ENCODE measurements at places on chromosomes 1 and 21.

DNA sequence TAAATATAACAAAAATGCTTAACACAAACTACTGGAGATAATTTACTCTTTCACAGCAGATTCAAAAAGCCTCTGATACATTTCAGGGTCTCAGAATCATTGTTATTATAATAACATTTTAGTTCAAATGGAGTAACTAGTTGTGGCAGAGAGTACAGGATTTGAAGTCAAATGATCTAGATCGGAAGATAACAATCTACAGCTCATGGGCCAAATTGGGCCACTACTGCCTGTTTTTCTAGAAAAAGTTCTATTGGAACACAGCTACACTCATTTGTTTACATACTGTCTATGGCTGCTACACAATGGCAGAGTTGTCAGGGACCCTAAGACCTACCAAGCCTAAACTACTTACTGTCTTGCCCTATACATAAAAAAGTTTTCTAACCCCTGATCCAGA, 63.6 kb downstream of the ELAVL4 start:
- DNase-seq = no peak

- no peak for DNase-seq
Observed at GRCh38 chr1:85681087-85681486, 27.1 kb downstream of the ZNHIT6 start.

GRCh38 chr1:201385299-201385891, 7.9 kb upstream of the TNNT2 start:
- peak; percentile 72 for DNase-seq

DNA sequence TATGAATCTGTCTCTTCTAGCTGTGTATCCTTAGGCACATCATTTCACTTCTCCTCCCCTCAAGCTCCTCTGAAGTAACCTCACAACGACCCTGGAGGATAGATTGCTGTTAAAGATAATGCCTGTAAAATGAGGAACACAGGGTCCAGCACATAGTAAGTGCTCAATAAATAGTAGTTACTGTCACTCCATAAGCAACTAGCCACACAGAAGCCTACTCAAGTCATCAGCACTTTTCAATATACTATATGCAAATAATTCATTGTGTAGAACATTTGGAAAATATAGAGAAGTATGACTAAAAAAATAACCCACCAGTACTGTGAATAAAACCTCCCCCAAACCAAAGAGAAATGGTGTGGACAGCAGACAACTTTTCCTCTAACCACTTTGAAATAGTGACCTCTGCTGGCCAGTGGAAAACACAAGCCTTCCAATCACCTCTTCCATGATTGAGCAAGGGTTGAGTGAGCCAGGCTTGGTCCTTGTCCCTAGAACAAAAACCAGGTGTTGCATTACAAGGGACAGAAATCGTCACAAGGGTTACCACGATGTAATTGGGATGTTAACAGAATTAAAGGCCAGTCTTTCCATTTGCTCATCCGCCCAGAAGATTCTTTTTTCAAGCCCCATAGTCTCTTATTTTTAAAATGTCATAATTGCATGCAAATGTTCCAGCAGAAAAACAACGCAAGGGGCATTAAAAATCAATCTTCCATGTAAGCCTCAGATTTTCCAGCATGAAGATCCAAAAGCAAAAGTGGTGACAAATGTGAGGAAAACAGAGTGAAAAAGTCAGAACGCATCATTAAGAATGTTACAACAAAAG, 15.7 kb upstream of the GLIS1 start:
- DNase-seq = no peak

GRCh38 chr1:48084826-48085225, 87.6 kb upstream of the TRABD2B start:
- DNase-seq = no peak

GRCh38 chr1:180926164-180926981, 13.7 kb downstream of the KIAA1614 start:
- DNase-seq = peak; percentile 53

- no peak for DNase-seq
Observed at GRCh38 chr1:230839173-230839572, 29.1 kb downstream of the C1orf198 start.

GRCh38 chr1:23196627-23197328, 20.5 kb downstream of the HTR1D start:
- no peak for DNase-seq

- DNase-seq = no peak
Observed at GRCh38 chr1:154418923-154419619, 13.9 kb downstream of the IL6R start.

DNA sequence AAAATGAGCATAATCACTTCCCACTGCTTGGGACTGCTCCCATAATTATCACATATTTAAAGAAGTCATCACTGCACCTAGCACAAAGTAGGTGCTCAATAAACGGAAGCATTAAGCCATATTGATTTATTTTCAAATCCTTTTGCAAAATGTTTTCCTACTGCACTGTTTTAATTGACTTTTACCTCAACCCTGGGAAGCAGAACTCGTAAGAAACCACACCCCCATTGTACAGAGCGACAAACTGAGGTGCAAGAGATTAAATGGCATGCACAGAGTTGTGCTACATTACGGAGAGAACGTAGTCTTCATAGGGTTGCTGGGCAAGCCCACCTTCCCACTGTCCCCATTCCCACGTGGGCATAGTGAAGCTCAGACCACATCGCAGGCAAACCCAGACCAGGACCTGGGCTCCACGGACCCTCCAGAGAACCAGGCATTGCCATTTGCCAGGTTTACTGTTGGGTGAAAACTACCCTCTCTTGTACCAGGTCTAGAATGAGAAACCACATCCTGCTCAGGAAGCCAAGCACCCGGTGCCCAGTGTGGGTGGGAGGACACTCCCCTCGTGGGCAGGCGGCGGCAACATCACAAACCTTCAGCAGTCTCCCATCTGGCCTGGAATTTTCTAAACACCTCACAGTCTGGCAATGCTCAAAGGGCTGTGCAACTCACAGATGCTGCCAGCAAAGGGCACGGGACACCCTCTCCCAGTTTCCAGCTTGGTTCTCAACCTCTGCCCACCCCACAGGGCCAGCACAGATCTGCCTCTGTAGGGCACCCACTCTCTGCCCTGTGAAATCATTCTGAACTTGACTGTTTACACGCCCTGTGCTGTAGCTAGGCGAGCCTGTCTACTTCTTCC, 8.2 kb downstream of the IFFO2 start:
- peak; percentile 71 for DNase-seq

DNA sequence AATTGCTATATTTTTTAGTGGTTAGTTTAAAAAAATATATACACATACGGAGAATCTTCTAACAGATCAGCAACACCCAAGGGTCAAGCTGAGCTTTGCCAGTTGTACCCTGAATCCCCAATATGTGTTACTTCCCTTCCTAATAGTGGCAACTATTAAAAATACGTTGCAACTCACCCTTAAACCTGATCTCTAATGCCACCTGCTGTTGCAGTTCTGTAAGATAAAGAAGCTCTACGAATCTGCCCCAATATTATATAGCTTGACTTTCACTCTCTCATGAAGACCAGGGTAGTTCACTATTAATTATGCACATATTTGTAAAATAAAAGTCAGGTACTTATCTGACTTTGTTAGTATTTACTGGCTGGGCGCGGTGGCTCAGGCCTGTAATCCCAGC, 58.4 kb downstream of the ASH1L start:
- DNase-seq = no peak

DNA sequence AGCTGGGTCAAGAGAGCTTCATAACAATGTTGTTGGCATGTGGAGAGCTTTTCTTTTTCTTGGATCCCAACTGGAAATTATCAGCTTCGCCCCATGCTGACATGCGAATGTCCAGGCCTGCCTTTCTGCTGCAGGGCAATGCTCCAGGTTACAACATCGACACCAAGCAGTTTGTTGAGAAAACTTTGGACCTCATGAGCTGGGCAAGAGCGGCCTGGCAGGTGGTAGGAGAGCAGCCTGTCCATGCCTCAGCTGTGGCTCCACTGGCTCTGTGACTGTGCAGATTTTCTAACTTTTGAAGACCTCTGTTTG, 41.4 kb downstream of the MTARC1 start:
- DNase-seq = no peak

- no peak for DNase-seq
Observed at GRCh38 chr1:201347498-201348210, 29.8 kb downstream of the TNNT2 start.

DNA sequence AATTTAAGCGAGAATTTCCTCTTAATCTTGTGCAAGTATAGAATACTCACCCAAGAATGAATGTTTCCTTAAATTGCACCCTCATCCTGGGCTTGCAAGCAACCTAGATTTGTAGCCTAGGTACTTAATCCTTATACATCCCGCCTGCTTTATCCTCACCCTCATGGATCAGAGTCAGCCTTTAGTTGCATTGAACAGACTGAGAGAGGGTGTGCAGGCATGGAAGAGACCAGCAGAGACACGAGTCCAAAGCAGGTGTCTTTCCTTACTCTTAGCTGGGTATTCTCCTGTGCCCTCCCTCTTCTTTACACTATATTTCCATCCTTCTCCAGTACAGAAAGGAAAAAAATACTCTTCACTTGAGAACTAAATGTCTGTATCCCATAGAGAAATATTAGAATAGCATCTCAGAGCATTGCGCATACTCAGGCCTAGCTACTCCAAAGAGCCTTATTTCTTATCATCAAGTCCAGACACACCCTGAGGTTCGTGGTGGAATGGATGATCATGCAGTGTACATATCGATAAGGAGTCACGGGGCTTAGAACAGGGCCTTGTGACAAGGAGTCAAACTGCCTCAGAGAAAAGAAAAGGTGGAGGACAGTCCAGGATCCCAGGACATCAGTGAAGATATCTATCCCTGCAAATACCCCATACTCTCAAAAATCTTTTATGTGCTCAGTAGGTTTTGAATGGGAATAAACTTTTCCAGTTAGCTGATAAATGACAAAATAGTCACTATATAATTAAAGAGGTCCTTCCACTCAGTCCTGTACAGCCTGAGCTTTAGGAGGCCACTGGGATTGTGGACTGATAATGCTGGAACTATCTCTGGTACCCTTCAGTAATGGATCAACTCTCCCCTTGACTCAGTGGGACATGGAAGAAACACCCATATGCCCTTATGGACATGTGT, 297.9 kb downstream of the GRIK1 start:
- no peak for DNase-seq

- DNase-seq = peak; percentile 24
Observed at GRCh38 chr1:109438798-109439297, 12.6 kb upstream of the PSMA5 start.

DNA sequence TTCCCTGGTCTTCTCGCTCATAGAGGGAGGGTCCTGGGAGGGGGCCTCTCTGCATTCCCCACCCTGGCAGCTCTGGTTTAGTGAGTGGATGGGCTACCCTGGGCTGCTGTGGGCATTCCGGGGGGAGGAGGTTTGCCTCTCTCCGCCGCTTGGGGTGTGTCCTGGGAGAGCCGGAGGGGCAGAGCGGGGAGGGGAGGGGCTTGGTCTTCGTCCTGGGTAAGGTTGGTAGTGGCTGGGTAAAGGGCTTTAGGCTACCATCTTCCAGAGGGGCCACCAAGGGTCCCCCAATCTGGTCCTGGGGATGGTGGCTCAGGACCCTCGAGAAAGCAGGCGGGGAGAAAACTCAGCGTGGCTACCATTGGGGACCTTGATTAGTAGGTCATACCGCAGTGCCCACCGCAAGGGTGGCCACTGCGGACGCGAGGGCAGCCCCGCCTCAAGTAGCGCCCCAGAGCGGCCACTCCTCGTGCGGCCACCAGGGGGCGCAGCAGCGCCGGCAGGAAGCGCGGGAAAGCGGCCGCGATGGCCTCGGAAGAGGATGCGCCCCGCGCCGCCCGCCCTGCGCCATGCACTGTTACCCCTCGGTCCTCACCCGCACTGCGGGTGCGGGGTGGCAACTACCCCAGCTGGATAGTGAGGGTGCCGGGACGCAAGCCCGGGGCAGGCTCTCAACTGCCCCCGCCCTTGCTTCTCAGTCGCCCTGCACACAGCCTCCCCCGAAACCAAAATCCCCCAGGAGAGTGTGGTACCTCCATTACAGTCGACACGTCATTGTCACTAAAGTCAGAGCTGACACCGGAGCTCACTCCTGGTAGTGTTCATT, 44.1 kb upstream of the SLC25A33 start:
- peak; percentile 79 for DNase-seq

- no peak for DNase-seq
Observed at GRCh38 chr1:93565496-93566206, 116.0 kb downstream of the BCAR3 start.

- peak; percentile 45 for DNase-seq
Observed at GRCh38 chr1:54284781-54285529, 85.0 kb downstream of the MRPL37 start.

DNA sequence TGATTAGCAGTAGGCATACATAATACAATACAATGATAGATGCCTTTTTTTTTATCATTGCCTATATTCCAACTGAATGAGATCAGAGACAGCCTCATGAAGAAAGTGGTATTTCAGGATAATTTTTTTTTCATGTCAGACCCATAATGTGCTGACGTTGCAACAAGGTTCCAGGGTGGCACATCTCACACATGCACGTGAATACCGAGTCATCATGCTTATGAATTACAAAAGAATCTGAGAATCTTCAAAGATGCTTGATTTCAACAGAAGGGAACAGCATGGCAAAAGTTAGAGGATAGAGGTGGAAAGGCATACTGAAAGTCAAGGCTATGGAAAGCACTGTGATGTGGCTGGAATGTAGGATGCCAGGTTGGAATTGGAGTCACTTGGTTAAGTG, 5.0 kb upstream of the RNF11 start:
- DNase-seq = no peak

DNA sequence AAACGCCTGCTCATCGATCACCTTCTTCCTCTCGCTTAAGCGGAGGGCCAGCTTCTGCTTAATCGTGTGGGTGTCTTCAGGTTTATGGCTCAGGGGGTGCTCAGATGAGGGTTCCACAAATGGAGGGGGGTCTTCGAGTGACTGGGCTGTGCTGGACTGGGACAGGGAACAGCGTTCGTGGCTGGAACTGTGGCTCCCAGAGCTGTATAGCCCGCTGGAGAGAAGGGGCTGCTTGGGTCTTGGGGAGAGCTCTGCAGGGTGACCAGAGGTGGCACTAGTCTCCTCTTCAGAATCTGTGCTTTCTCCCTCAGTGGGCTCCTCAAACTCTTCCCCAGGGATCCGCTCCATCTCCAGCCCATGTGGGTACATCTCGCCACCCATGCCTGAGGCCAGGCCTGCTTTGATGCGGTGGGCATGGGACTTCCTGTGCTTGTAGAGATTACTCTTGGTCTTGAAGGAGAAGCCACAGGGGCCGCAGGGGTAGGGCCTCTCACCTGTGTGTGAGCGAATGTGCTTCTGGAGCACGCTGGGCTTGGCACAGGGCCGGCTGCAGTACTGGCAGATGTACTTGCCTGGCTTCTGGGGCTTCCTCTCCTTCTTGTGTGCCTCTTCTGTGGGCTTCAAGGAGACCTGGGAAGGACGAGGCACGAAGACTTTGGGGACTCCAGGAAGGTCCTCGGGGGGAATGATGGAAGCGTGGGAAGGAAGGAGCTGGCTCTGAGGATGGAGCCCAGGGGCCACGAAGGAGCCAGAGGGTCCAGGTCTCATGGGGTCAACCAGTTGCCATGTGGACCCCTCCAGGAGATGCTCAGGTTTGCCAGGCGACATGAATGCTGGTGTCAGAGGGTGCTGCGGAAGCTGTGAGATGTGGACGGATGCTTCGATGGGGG, 99.4 kb upstream of the EDN2 start:
- DNase-seq = peak; percentile 11

GRCh38 chr1:30680429-30680828, 43.0 kb downstream of the MATN1 start:
- no peak for DNase-seq
